ENCODE measurements at places on chromosomes 5 and 9.

GRCh38 chr5:45281081-45281480 lies 415.1 kb downstream of the HCN1 start:
- DNase-seq, result no peak

DNA sequence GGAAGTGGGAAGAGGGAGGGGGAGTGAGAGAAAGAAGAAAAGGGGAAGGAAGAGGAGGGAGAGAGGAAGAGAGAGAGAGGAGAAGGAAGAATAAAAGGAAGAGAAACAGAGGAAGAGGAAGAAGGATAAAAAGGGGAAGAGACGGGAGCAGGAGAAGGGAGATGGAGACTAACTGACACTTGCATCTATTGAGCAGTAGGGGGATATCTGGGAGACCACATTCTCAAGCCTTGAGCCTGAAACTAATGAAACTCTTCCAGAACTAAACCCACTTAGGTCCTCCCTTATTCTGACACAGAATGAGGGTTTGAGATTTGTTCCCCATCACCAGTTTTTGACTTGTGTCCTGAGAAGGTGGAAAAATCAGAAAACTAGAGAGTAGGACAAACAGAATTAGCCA lies 533.3 kb downstream of the CDH12 start:
- no peak for DNase-seq

DNA sequence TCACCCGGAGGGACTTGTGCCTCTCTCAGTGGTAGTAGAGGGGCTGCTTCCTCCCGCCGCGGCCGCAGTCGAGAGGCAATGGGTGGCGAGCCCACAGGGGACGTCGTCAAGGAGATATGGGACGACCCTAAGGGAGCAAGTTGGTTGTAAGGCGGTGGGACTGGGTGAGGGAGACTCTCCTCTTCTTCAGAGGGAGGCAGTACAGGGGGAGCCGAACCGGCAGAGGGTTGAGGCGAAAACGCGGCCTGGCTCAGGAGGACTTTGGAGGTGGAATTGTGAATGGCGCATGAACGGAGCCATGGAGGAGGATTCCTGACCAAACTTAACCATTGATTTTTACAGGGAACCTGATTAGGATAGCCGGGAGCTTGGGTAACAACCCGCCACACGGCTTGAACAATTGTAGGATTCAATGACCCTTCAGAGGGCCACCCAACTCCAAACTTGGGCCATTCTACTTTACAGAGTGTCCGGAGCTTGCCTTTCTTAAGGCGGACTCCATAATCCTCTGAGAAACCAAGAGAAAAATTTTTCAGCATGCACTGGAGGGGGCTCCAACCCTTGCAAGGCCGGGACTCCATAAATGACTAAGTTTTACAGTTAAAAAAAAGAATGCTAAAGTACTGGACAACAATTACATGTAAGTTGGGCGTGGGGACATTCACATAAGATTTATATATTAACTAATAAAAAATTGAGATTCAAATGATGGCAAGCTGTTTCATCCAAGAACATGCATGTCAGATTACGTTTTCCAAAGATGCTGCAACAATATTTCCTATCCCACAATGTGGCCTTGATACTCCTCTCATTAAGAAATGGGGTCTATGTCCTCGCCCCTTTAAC lies 19.4 kb upstream of the RHOBTB3 start:
- DNase-seq, result no peak

- DNase-seq, result no peak
Measured at GRCh38 chr5:4205398-4205797, 609.8 kb downstream of the IRX1 start.

DNA sequence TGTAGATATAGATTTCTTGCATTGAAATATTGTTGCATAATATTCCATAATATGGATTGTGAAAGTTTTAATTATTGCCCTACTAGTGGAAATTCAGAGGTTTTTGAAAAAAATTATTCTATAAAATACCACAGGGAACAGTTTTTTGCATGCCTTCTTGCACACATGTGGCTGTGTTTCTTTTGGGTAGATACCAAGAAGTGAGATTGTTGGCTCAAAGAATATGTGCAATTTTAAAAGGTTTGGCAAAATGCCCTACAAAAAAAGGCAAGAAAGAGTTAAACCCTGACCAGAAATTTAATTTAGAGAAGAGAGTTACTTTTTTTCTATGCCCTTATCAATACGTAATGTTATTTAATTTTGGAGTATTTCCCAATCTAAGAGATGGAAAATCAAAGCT lies 270.8 kb upstream of the DAPK1 start:
- no peak for DNase-seq

DNA sequence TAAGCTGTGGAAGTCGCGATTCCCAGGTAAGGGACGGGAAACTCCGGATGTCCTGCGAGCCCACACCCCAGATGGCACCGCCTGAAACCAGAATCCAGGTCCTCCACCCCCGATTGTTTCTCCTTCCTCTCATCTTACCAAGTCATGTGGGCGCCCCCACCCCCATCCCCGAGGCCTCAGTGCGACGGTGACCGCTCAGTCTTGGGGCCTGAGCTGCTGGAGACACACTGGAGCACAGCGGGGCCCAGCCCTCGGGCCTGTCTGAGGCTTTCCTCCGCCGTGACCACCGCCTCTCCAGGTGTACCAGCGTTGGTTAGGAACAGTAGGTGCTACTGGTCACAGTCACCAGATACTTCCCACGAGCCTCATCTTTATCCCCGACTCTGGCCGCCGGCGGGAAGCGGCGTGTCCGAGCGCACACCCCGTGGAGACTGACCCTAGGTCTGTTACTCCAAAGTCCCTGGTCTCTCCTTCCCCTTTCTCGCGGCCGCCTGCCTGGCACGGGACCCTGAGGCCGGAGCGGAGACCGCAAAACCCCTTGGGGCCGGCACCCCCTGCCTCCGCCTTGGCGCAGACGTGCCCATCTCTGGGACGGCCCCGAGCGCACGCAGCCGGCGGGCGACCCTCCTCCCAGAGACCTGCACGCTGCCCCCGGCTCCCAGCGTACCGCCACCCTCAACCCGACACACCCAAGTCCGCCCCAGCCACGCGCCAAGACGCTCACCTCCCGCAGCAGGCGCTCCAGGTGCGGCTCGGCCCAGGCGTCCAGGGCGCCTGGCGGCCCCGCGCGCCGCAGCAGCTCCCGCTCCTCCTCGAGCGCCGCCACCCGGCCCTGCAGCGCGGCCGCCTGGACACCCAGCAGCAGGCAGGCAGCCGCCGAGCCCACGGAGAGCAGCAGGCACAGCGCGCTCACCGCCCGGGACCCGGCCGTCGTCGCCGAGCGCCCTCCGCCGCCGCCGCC lies 733 bp downstream of the COL23A1 start:
- DNase-seq, result peak; percentile 11

- DNase-seq, result no peak
Measured at GRCh38 chr5:82274343-82275211, 3.6 kb downstream of the RPS23 start.

GRCh38 chr9:17057729-17058128 lies 77.1 kb upstream of the CNTLN start:
- DNase-seq, result no peak

- DNase-seq, result peak; percentile 56
Measured at GRCh38 chr9:28212979-28213378, 639.7 kb upstream of the C9orf72 start.
